ENCODE measurements at places on chromosomes 1 and 21.

- DNase-seq = peak; percentile 43
Observed at GRCh38 chr1:64686828-64687724, 57.8 kb upstream of the RAVER2 start.

DNA sequence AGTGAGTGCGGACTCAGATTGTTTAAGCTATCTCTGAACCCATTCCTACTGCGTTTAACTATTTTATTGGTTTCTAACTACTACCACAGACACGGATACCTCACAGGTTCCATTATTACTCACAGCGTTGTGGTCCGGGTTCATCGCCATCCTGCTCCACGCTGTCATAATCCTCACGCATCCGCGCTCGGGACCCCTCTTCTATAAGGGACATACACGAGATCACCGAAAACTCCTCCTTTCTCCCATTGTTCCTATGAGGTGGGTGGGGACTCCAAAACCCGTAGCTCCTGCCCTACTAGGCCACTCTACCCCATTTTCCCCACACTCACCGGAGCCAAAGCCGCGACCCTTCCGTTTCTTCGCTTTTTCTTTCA lies 610 bp downstream of the RBM8A start:
- DNase-seq = no peak

DNA sequence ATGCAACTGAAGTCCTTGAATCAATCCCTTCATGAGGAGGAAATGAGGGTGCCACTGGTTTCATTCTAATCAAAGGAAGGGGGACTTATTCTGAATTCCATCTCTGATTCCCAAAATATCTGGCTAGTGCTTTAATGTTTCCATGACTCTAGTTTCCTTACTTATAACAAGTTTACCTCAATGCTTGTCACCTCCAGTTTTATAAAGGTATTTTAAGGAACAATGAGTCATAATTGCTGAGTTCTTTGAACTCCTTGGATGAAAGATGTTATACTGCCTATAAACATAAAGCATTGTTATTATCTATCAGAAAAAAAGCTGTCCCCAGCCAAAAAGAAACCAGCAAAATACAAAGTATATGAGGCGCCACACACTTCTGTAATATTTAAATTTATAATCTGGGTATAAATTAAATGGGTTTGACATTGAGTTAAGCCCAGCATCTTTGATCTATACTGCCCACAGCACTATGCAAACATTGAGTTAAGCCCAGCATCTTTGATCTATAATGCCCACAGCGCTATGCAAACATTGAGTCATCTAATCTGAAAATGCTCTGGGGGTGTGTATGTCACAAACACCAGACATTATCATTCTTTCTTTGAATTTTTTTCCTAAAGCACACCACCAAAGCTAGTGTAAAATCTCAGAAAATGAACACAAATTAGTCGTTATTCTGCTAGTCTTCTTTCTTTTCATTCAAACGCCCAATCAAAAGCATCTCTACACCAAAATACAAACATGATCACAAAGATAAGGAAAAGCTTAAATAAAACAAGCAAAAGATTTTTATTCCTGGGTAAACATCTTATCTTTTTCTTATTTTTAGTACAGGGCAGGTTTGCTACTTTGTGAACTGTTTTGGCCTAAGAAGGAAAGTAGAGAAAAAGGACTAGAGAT lies 11.5 kb upstream of the CXADR start:
- no peak for DNase-seq

DNA sequence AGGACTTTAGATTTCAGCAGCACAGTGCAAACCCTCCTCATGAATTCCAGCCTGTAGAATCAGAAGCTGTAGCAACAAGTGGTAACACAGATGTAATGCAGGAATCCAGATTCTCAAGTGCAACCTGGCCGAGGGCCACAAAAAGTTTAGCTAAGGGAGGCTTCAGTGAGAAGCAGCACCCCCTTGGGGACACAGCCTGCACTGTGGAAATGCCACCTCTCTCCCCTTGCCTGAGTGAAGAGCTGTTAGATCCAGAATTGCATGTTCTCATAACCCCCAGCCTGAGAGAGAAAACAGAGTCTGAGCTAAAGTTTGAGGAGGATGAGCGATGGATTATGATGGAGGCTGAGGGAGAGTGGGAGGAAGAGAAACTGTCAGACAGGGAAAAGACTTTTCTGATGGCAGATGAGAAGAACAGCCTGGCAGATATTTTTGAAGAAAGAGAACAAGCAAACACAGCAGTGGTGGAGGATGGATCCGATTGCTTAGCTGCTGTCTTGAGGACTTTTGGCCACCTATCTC lies 80.5 kb upstream of the BMP8A start:
- peak; percentile 97 for DNase-seq

DNA sequence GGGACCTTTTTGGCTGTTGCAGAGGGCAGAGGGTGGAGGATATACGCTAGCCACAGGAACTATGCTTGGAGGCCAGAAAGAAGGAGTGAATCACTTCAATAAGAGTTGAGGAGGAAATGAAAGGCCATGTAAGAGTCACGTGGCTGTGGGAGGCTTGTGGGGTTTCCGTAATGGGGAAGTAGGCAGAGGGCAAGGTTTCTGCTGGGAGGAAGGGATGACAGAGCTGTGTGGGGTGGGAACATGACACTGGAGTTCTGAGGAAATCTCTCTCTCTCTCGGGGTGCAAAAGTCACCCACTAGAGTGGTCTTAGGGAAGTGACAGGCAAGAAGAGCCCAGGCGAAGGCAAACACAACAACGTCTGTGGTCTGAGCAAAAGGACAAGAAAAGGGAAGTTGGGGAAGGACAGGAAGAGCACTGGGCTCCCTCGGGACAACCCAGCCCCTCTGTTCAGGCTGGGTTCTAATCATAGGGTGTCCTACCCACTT lies 3.9 kb upstream of the CD1C start:
- no peak for DNase-seq

- no peak for DNase-seq
Observed at GRCh38 chr1:247895163-247895637, at the start of gene OR2W3. TSS of gene OR2W3 (plus strand) at chr1:247895587. CDS start at chr1:247895587, 0 bp downstream.
